ENCODE measurements at places on chromosomes 1 and 21.

GRCh38 chr1:161083748-161084596, 5.4 kb downstream of the NECTIN4 start:
- no peak for DNase-seq

DNA sequence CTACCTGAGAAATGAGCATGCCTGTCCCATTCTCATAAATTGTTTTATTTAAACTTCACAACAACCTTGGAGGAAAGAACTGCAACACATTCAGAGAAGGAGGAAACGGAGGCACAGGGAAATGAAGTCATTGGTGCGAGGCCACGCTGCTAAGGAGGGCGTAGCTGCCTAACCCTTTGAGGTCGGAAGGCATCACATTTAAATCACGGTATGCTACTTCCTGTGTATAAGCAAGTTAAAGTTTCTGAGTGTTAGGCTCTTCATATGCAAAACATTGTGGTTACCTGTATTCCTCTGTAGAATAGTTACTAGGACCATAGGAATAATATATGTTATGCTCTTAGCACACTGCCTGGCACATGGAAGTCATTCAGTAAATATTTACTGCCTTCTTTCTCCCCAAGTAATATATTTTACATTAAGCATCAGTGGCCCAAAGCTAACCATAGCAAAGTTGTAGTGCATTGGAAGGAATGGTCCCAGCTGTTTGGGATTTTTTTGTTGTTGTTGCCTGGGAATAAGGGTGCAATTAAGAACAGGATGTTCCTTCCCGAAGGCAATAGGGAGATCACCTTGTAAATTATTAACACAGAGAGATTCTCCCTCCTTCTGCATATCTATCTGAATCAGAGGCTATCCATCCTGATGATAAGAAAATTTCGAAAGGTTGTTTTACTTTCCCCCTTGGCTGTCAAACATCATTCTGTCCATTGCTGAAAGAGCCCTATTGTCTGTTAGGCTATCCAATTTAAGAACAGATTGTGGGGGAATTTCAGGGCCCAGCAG, 192.2 kb upstream of the C8B start:
- no peak for DNase-seq

DNA sequence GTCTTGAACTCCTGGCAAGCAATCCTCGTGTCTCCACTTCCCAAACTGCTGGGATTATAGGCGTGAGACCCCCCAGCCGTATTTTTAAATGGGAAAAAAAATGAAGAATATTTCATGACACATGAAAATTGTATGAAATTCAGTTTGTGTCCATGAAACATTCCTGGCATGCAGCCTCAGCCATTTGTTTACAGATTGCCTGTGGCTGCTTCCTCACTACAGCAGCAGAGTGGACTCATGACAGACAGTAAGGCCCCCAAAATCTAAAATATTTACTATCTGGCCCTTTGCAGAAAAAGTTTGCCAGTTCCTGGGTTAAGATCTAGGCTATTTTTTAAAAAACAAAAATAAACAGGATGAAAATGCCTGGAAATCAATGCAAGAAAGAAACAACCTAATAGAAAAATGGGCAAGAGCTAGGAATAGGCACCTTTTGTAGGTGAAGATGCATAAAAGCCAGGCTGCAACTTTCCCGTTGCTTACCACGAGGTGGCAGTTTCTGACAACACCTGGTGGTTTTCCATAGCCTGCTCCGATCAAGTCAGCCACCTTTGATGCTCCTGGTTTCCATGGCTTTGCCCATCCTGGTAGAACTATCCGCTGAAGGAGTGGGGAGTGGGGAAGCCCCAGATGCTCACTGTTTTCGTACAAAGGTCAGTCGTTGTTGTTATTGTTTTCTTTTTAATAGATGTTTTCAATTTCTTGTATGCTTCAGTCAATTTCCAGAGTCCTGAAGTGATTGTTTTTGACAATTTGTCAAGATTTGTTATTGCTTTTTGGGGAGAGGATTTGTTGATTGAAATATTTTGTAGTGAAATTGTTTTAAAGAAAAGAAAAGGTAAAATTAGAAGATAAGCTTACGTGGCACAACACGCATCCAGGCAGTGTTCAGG, 24.3 kb downstream of the UBE2Q1 start:
- DNase-seq: no peak

DNA sequence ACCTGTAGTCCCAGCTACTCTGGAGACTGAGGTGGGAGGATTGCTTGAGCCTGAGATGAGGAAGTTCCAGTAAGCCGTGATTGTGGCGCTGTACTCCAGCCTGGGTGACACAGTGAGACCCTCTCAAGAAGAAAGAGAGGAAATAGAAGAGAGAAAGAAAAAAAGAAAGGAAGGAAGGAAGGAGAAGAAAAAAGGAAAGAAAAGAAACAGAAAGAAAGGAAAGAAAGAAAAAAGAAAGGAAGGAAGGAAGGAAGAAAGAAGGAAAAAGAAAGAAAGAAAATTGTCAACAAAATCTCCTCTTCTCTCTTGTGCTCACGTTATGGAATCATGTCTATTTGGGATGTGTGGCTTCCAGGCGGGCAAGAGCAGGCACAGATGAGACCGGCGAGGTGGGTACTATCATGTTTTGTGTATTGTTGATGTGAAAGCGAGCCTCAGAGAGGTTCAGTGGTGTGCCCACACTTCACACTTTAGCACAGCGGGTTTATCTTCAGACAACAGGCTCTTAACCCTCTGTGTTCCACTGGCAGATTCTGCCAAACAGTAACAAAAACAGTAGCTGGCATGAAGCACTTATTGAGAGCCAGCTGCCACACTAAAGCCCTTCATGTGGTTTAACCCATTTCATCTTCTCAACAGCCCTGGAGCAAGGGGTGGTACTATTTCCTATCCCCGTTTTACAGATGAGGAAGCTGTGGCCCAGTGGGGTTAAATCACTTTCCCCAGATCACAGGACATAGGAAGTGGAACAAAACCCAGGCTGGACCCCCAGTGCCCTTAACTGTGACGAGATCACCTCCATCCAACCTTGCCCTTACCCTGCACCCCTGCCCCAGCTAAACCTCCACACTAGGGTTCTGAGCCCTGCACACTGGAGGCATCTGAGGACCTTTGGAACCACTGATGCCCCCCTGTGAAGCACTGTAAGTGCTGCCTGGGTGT, 94.7 kb upstream of the TARDBP start:
- no peak for DNase-seq

DNA sequence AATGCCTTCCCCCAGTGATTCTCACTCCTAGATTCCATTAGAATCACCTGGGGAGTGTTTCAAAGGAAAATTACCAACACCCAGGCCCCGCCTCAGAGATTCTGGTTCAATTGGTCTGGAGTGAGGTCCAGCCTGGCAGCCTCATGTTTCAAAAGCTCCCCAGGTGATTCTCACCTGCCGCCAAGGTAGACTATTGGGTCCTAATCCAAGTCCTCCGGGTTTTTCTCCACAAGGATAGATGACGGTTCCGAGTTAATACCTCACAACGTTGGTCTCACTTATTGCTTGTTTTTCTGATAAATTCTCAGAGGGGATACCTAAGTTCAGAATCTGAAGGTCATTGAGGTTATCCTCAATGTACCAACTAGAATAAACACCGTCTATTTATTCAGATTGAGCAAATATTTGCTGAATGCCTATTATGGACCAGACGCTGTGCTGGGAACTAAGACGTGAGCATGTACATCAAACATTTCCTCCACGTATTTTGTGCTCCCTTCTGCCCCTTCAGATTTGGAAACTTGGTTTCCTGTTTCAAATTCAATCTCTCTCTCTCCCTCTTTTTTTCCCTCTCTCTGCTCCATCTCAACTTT, 97.5 kb downstream of the SEC16B start:
- DNase-seq: no peak

DNA sequence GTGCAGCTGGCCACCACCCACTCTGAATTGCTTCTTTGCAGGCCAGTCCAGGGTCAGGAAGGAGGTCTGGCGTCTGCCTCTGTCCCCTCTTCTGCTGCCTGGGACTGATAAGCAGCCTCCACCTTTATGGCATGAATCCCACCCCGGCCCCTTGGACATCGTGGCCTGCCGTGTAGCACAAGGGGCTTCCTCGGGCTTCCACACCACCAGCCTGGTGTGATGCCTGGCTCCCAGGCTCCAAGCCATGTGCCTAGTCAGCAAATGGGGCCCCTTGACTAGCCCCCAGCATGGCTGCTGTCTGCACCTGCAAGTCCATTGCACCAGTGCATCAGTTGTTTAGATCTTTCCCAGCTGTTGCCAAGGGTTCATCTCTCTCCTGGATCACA, 9.9 kb upstream of the ARF1 start:
- DNase-seq: no peak
